CD4-positive, alpha-beta T cell treated with Interleukin-6 at 100 ng/mL for 8 hours (primary cell): ENCODE measurements at places on chromosomes 3 and 15.

GRCh38 chr3:20576228-20576627 is 390.2 kb upstream of the SGO1 start:
- no peak for DNase-seq

DNA sequence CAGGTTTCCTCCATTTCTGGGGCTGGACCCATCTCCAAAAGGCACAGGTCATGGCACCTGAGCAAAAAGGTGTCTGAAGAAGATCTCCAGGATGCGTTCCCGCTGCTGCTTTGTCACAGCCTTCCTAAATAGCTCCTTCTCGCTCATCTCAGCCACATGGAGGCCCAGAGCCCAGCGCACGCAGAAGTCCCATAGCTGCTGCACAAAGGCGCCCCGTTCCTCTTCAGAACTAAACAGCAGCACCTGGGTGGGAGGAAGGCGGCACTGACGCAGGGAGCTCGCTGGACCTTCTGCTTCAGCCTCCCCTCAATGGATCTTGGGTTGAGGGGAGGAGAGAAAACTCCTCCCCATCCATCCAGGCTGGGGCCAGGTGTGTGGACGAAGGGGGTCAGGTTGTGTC is 8.4 kb downstream of the DUOX2 start:
- no peak for DNase-seq

- no peak for DNase-seq
These were observed 221.8 kb downstream of the CBLB start for GRCh38 chr3:105647047-105647446.

GRCh38 chr15:60751985-60752952 is 273.3 kb upstream of the ICE2 start:
- no peak for DNase-seq

- no peak for DNase-seq
These were observed 301.8 kb upstream of the MCTP2 start for GRCh38 chr15:93929375-93930094.

GRCh38 chr3:28308196-28308595 is 40.3 kb upstream of the ZCWPW2 start:
- no peak for DNase-seq

DNA sequence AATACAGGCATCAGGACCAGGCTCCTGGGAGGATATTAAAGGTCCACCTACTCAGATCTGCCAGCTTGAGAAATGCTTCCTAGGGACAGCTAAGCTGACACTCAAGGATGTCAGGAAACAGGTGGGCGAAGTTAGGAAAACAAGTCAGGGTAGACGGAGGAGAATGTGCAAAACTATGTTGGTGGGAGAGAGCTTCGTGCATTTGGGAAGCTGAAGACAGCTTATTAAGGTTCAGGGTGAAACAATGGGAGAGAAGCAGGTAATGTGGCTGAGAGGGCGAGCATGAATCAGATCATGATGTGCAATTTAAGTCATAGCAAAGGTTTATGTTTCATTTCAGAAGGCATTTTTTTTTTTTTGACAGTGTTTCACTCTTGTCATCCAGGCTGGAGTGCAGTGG is 297.2 kb upstream of the ATP10A start:
- no peak for DNase-seq
